ENCODE measurements at places on chromosomes 7 and 10. TPM values are rescaled to one million over a fixed set of nuclear protein-coding genes. Genes with fewer than 3 reads are reported as not detected.

GRCh38 chr7:74094224-74095101, 10.9 kb downstream of the LIMK1 start:
- DNase-seq = no peak

GRCh38 chr10:125172694-125173093, 12.3 kb upstream of the CTBP2 start:
- no peak for DNase-seq

DNA sequence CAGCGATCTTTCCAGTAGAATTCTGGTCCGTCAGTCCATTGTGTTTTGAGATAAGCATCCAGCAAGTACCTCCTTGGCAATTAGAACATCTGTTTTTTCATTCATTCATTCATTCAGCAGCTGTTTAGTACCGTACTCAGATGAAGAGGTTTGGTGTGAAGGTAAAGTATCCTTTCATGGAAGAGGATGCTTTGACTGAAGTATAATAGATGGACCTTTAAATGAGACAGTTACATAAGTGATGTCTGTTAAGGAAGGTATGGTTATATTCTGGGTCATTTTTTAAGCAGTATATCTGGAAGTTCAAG, 1.2 kb downstream of the MAPK8 start:
- no peak for DNase-seq

GRCh38 chr7:43906331-43907010, at the start of gene URGCP:
Gene URGCP (minus strand): TSS chr7:43906596. CDS start chr7:43906575, 21 bp downstream.
- no peak for DNase-seq

Gene FAM25A
- not detected for total RNA-seq

DNA sequence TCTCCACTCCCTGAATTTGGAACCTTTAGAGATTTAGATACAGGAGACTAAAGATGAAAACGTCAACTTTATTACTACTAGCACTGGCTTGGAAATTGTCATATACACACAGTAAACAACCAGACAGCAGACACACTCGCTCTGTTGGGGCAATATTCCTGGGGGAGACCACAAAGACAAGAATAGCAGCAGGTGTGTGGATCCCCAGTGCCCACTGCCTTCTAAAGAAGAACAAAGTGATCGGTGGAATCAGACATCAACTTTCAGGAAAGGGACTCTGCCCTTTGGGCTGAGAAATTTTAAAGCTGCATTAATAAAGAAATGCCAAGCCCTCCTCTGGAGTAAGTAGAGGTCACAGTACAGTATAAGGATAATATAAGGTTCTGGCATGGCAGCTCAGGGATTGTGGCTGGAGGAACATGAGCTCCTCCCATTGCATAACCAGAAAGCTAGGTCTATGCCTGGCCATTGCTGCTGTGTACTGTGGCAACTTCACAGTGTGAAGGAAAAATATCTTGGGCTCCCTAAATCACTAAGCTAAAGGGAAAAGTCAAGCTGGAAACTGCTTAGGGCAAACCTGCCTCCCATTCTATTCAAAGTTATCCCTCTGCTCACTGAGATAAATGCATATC, 57.1 kb upstream of the ANKRD1 start:
- no peak for DNase-seq

Gene BET1
- 62.7 TPM for total RNA-seq

Gene ITGB8
- 106 TPM for total RNA-seq

GRCh38 chr7:81627536-81628287, 142.1 kb downstream of the HGF start:
- no peak for DNase-seq

- DNase-seq = no peak
Measured at GRCh38 chr7:98617960-98618418, 904 bp downstream of the NPTX2 start.

DNA sequence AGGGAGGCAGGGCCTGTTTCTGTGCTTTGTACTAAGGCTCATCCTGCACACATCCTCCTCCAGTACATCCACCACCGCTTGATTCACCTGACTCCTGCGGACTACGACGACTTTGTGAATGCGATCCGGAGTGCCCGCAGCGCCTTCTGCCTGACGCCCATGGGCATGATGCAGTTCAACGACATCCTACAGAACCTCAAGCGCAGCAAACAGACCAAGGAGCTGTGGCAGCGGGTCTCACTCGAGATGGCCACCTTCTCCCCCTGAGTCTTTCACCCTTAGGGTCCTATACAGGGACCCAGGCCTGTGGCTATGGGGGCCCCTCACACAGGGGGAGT, 10.2 kb downstream of the NDST2 start:
- DNase-seq = no peak

DNA sequence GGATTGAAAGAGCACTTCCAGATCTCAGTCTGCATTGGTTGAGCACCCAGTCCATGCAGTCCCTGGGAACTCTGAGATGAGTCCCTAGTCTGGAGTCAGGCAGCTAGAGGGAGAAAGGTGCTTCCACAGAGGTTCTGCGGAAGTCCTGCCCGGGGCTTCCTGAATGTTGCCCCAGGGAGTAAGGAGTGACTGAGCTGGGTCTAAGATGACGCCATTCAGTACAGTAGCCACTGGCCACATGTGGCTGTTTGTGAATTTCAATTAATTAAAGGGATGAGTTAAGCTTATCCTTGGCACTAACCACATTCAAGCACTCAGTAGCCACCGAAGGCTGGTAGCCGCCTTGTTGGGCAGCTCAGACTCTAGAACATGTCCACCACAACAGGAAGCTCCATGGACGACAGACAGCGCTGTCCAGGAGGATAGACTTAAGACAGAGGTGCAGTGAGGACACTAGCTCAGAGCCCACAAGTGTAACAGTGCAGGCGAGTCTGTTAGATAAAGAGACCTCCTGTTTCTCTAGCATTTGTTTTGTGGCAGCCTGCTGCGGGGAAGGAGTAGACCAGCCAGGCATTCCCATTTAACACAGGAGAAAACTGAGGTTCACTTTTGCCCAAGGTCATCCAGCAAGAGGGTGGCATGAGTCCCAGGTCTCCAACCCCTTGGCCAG, 101.6 kb upstream of the PPIF start:
- DNase-seq = no peak

- no peak for DNase-seq
Measured at GRCh38 chr7:157267516-157267915, 69.3 kb upstream of the DNAJB6 start.

GRCh38 chr7:120996333-120996987, 7.9 kb downstream of the CPED1 start:
- DNase-seq = no peak

GRCh38 chr10:5595591-5595990, 70.8 kb downstream of the ASB13 start:
- no peak for DNase-seq

DNA sequence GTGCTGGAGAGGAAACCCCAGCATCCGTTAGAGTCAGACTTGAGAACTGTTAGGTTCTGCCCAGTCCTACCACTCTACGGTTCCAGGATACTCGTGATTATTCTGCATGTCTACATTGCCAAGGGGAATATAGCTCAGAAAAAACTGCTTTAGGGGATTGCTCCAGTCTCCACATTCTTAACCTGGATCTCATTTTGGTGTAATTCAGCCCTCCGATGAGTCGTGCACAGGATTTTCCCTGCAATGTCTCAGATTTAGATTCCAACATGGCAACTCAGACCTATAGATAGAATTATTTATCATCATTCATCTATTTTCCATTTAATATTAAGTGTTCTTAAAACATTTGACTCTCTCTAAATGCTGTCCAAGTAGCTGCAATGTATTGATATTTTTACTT, 121.1 kb upstream of the ZEB1 start:
- no peak for DNase-seq

DNA sequence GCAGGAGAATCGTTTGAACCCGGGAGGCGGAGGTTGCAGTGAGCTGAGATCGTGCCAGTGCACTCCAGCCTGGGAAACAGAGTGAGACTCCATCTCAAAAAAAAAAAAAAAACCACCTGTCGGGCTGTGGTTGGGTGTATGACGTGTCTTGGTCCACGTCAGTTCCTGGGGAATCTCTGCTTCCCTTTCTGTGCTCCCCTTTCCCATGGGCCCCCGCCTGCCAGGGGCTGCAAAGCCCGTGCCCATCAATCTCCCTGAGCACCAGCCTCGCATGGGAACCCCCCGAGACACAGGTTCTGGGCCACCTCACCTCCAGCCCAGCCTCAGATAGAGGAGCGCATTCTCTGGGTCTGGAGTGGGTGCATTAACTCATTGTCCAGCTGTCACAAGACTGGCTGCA, 2.3 kb upstream of the SH2B2 start:
- no peak for DNase-seq

DNA sequence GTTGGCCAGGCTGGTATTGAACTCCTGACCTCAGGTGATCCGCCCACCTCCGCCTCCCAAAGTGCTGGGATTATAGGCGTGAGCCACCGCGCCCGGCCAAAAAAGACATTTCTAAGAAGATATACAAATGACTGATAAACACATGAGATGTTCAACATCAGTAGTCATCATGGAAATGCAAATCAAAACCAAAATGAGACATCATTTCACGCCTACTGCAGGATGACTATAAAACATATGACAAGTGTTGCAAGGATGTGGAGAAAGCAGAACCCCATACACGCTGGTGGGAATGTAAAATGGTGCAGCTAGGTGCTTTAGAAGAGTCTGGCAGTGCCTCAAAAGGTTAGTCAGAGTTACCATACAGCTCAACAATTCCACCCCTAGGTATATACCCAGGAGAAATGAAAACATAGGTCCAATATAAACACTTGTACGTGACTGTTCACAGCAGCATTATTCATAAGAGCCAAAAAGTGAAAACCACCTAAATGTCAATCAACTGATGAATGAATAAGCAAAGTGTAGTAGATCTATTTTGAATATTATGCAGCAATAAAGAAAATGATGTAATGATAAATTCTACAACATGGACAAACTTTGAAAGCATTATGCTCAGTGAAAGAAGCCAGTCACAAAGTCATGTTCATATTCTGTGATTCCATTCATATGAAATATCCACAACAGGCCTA, 24.5 kb downstream of the TMEM209 start:
- no peak for DNase-seq

Gene LRIT1
- not detected for total RNA-seq

DNA sequence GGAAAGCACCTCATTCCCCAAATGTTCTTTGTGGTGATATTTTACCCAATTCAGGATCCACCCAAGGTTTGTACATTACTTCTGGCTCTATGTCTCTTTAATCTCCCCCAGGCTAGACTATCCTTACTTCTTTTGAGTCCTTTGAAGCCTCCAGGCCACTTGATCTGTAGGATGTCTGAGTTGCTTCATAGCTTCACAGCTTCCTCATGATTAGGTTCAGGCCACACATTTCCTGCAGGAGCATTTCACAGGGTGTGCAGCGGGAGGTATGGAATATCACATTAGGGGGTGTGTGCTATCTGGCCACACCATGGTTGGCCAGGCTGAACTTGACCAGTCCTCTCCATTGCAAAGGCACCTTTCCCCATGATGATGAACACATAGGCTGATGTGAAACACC, 18.7 kb downstream of the TSPAN15 start:
- DNase-seq = no peak

DNA sequence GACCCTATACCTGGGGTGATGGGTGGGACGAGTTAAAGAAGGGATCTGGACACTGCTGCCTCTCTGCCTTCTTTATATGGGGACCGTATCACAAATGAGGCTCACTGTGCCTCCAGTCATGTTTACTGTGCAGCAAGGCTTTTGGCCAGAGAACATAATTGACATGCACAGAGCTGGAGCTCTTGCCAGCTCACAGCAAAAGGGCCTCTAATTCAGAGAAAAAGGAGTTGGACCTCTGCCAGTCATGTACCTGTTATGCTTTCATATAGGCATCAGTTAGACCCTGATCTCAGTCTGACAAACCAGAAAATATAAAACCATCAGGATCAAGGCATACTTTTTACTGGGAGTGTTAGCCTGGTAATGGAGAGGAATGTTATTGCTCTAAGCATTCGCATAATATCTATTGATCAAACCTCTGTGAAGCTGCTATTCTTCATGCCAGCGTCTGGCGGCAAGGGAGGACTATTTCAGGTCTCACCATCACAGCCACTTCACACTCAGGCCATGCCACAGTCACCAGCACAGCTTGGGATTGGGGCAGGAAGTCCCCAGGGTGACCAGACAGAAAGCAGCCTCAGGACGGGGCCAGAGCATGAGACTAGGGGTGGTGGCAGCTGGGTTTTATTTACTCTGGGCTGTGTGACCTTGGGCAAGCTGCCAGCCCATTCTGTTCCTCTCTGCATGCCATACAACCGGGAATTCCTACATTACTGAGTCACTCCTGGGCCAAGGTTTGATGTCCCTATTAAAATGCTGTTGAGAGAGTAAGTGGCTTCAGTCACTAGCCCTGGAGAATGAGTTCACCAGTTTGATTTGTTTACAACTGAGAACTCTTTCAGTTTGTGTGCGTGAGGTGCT, 90.1 kb downstream of the NPSR1 start:
- DNase-seq = peak; percentile 64

DNA sequence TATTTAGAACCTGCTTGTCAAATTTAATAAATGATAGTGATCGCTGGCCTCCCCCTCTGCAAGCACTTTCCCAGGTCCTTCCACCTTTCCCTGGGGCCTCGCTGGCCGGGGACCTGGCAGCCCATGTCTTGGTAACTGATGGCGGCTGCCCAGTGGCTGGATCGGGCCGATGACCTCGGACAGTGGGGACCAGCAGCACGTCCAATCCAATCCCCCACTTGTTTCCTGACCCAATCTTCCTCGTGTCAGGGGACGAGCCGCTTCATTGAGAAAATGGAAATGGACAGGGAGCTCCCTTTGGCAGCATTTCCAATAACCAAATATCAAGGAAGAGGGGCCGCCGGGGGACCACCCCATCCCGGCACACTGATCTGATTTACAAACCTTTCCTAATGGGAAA, 17.2 kb downstream of the EBF3 start:
- no peak for DNase-seq

- no peak for DNase-seq
Measured at GRCh38 chr7:106094780-106095179, 17.3 kb downstream of the SYPL1 start.

Gene ACHE
- 4.0 TPM for total RNA-seq

Gene ASIC3
- 1.1 TPM for total RNA-seq

DNA sequence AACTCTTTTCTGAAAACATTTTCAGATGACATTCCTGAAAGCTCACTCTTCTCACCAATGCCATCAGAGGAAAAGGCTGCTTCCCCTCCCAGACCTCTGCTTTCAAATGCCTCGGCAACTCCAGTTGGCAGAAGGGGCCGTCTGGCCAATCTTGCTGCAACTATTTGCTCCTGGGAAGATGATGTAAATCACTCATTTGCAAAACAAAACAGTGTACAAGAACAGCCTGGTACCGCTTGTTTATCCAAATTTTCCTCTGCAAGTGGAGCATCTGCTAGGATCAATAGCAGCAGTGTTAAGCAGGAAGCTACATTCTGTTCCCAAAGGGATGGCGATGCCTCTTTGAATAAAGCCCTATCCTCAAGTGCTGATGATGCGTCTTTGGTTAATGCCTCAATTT, 16.5 kb downstream of the ANLN start:
- no peak for DNase-seq

DNA sequence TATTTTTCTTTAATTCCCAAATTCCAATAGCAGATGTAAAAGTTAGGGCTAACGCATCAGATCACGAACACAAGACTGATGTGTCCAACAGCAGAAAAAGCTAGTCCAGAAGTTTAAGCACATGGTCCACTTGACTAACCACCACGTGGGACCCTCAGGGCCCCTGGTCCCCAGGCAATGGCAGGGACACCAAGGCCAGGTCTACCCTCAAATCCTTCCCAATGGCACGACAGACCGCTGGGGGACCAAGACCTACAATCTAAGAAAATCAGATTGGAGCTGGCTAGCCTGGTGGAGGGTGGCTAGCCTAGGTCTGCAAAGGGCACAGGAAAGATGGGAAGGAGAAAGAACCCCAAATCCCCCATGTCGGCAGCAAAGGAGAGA, 1.5 kb downstream of the GIGYF1 start:
- DNase-seq = no peak

Gene CPEB3
- 7.4 TPM for total RNA-seq

Gene OR13A1
- total RNA-seq = 0.85 TPM

GRCh38 chr7:70694434-70694970, 437.4 kb upstream of the GALNT17 start:
- no peak for DNase-seq

Gene MYH16
- total RNA-seq = not detected
